Stimulated activated CD4-positive, alpha-beta T cell treated with anti-CD3 and anti-CD28 coated beads, Interleukin-12 subunit alpha, Interleukin-12 subunit beta, amount 100 ng/mL, for 48 hours (primary cell): ENCODE measurements at places on chromosomes 12 and 14.
A peak's percentile ranks its signal among the peaks of the same experiment; 100 is the strongest.

DNA sequence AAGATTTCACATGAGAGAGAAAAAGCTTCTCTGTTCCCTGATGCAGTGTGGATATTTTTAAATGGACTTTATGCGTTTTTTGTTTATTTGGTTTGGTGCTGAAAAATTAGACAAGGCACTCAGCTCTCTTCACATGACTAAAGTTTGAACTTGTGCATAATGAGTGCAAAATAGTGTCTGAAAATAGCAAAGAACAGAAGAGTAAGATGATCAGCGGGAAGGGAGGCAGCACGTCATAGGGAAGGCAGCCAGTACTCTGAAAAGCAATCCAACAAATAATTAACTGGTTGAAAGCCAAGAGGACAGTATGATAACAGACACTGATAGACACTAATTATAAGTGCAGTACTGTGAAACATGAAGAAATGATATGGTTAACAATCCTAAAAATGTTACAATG lies 46.6 kb upstream of the CDKN3 start:
- no peak for DNase-seq

DNA sequence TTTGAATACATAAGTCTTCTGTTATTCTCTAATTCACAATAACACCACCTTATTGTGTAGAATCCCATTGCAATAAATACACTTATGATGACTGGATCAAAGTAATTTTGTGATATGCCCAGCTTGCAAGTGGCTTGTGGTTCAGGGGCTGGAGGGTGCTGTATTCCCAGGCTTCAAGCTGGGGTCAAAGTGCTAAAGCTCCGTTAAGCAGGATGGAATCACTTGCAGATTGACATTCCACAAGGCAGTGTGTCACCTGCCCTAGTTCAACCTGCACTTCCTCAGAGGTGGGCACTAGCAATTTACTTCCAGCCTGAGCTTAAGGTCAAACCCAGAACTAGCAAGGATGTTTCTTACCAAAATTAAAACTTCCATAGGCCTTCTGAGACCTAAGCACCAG lies 166.6 kb downstream of the SSPN start:
- DNase-seq: no peak

DNA sequence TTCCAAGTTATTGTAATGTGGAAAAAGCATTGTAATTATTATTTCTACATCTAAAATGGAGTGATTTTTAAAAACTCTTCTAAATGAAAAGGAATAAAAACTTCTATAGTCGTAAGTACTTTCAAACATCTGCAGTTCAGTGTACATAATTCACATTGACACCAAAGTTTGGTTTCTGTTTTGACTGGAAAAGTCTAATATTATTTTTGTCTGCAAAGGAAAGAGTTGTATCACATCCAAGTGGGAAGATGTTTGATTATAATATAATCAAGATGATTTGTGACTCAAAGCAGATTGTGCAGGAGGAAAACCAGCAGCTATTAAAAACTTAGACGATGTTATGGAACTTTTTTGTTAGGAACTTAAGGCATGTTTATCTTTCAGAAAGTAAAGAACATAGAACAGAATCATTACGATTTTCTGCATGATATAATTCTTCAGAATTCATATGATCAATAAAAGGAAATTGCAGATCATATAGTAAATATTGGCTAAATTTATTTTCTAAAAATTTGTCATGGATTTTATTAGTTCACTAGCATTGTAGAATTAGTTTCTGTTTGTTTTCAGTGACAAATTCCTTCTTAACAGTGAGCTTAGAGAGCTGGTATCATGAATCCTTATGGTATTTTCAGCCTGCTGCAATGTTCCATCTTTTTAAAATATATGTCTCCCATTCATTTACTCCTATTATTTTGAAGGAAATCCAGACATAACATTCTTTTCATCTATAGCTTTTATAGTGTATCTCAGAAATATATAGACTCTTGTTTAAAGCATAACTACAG lies 145.8 kb downstream of the MIPOL1 start:
- no peak for DNase-seq

GRCh38 chr12:75631831-75632230 lies 120.4 kb upstream of the KRR1 start:
- DNase-seq: no peak

GRCh38 chr12:15033641-15034040 lies 60.8 kb downstream of the PDE6H start:
- no peak for DNase-seq

- DNase-seq: no peak
Observed at GRCh38 chr14:105247715-105248367, 492 bp upstream of the BTBD6 start.

- no peak for DNase-seq
Observed at GRCh38 chr14:84074626-84075025, 1455.3 kb upstream of the FLRT2 start.

- DNase-seq: no peak
Observed at GRCh38 chr12:58882826-58883225, 37.5 kb downstream of the LRIG3 start.

DNA sequence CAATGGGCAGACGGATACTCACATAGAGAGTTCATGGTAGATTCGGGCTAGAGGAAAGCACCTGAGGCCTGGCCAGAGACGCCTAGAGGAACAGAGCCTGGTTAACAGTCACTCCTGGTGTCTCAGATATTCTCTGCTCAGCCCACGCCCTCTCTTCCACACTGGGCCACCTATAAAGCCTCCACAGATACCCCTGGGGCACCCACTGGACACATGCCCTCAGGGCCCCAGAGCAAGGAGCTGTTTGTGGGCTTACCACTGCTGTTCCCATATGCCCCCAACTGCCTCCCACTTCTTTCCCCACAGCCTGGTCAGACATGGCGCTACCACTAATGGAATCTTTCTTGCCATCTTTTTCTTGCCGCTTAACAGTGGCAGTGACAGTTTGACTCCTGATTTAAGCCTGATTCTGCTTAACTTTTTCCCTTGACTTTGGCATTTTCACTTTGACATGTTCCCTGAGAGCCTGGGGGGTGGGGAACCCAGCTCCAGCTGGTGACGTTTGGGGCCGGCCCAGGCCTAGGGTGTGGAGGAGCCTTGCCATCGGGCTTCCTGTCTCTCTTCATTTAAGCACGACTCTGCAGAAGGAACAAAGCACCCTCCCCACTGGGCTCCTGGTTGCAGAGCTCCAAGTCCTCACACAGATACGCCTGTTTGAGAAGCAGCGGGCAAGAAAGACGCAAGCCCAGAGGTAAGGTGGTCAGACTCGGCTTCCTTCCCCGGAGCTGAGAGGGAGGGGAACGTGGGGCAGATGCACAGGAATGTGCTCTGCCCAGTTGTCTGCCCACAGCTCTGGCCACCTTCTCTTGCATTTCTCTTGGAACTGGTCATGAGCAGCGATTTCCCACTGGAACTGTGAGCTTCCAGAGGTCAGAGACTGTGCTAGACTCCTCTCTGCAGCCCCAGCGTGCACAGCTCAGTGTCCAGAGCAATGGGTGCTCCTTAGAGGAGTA lies at the start of gene CD4:
TSS of gene CD4 (plus strand) at position 557 of the 953 bp plus-strand sequence. CDS start 10,611 bp downstream, outside the sequence.
- DNase-seq: peak; percentile 81

DNA sequence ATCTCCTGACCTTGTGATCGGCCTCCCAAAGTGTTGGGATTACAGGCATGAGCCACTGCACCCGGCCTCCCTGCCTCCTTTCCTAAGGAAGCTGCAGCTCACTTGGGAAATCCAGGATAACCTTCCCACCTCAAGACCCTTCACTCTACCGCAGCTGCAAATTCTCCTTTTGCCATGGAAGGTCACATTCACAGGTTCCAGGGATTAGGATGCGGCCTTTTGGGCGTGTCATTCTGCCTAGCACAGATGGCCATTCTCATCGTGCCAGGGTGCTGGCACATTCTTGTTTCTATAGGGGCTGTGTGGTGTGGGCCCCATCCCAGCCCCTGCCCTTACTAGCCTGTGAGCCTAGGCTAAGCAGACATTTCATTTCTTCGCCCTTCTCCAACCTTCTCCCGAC lies 219.9 kb downstream of the CHST11 start:
- no peak for DNase-seq

GRCh38 chr14:52011523-52011922 lies 22.2 kb downstream of the RTRAF start:
- DNase-seq: no peak

GRCh38 chr12:2355198-2355597 lies 302.4 kb downstream of the CACNA1C start:
- no peak for DNase-seq

GRCh38 chr14:89618330-89618708 lies 201.3 kb upstream of the FOXN3 start:
- DNase-seq: no peak

DNA sequence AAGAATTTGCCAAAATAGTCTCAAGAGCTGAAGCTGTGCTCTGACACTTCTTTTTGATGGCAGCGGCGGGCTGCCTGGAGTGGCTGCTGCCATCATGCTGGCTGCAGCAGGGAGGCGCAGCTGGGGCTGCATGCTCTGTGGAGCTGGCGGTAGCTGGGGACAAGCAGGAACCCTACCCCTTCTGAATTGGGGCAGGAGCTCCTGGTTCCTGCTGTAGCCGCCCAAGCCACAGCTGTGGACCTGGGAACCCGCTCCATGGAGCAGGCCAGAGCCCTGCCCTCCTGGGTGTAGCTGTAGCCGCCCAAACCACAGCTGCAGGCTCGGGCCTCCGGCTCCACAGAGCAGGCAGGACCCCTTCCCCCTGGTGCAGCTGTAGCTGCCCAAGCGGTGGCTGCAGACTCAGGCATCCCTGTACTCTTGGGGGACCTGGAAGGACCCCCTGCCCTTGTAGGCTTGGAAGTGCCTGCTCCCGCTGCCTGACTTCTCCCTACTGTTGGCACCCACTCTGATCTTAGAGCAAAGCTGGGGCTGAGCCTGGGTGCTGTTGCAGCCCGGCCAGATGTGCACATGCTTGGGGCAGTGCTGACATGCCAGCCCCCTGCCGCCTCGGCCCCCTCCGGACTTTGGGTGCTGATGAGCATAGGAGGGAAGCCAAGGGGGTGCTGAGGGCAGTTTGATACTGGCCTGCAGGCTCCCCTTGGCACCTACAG lies 33.3 kb downstream of the APAF1 start:
- no peak for DNase-seq

DNA sequence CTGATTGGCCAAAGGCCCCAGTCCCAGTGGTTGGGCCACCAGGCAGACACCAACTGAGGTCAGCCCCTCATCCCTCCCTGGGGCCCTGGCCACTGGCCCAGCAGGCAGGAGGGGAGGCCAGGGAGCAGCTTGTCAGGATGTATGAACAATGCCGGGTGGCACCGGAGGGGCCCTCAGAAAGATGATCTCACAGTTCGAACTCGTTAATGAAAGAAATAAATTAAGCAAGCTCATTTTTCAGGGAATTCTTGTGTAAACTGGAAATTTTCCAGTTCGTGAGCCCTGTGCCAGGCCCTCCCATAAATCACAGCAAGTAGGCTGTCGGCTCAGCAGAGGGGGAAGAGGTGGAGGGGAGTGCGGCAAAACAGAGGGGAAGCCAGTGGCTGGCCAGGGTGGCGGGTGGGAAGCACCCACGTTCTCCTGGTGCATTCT lies 177.0 kb upstream of the VASH1 start:
- DNase-seq: no peak

DNA sequence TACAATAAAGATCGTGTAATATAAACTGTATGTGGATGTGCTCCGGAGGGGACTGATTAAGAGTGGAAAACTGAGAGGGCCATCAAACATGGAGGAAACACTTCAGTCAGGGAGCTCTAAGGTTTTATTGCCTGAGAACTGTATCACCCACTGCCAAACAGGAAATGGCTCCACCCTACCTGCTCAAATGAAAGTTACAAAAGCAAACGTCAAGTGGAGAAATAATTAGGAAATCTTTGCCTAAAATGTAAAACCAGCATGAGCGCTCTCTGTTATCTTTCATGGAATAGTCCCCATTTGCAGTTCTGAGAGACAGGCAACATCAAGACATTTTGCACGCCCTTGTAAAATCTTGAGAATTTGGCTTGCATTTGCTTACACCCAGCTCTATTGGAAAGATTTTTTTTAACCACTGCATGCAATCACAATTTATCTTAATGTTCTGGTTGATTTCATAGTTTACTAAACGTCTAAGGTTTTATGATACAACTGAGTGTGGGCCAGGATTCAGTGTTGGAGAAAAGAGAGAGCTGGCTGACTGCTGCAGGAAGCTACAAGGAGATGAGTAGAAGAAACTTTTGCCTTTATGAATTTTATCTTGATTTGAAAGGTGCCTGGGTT lies 344.0 kb upstream of the PRICKLE1 start:
- DNase-seq: no peak

GRCh38 chr14:50745401-50746058 lies 77.4 kb upstream of the SAV1 start:
- no peak for DNase-seq

- no peak for DNase-seq
Observed at GRCh38 chr14:92544051-92544720, 30.6 kb downstream of the RIN3 start.

GRCh38 chr12:45987340-45987727 lies 3.0 kb downstream of the SCAF11 start:
- DNase-seq: no peak

GRCh38 chr12:79274501-79275064 lies 410.0 kb downstream of the SYT1 start:
- DNase-seq: no peak

DNA sequence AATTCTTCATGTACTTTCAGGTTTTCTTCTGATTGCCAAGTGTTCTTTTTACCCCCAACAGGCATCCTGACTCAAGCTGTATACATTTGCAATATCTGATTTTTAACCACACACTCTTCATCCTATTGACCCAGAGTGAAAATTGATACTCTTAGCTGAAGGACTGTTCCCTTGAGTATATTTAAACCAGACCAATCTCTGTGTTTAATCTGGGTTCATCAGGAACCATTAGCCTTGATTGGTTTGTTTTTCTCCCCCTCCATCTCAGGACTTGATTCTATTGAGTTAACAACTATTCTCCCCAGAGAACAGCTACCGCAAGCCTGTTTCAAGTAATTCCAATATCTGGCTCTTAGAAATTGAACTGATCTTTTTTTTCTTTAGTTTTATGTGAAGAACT lies 222.3 kb upstream of the NOVA1 start:
- DNase-seq: no peak

- DNase-seq: no peak
Observed at GRCh38 chr12:74365178-74365964, 172.3 kb upstream of the ATXN7L3B start.

DNA sequence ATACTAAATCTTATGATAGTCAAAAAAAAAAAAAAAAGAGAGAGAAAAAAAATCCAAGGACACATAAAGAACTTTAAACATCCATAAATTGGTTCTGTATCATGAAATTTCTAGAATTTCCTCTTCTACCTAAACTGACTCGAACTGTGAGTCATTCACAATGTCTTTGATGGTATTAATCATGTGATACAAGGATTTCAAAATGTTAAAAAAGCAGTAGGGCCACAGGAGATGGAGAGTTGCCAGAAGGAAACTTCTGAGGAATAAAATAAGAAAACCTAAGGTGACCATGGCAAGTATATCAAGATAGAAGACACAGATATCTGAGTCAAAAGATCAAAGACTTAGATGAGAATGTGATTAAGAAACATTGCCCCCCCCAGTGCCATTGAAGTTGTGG lies 1320.9 kb upstream of the FLRT2 start:
- no peak for DNase-seq

GRCh38 chr12:27498761-27499160 lies 25.2 kb upstream of the PPFIBP1 start:
- no peak for DNase-seq
